Smooth muscle cell of bladder (primary cell): ENCODE measurements at places on chromosomes 11 and 22. TPM values are rescaled to one million over a fixed set of nuclear protein-coding genes. Genes with fewer than 3 reads are reported as not detected.

Gene OR52E8
- total RNA-seq: not detected in 2 replicates

Gene OR4A47
- not detected in 2 replicates for total RNA-seq

Gene WT1
- under 0.01 and 1.1 TPM in 2 replicates for total RNA-seq

Gene TCN1
- total RNA-seq: not detected in 2 replicates

Gene PNPLA5
- not detected in 2 replicates for total RNA-seq

Gene MS4A2
- total RNA-seq: not detected in 2 replicates

Gene OR56A1
- total RNA-seq: not detected in 2 replicates

Gene LRRC56
- 0.55 and 0.85 TPM in 2 replicates for total RNA-seq

Gene SIAE
- 14.9 and 19.1 TPM in 2 replicates for total RNA-seq

Gene MUC5AC
- total RNA-seq: not detected in 2 replicates

Gene OR52A1
- not detected in 2 replicates for total RNA-seq

Gene VSIG10L2
- 0.14 TPM in 1 of 2 replicates, not detected in the other for total RNA-seq

Gene VPREB3
- not detected in 2 replicates for total RNA-seq

Gene FOLR1
- total RNA-seq: not detected in 2 replicates

Gene GRIK4
- total RNA-seq: 0.09 and 0.14 TPM in 2 replicates

Gene PLAAT3
- 18.5 and 40.7 TPM in 2 replicates for total RNA-seq

Gene ARHGAP20
- 6.7 and 9.1 TPM in 2 replicates for total RNA-seq

Gene XRCC6
- total RNA-seq: 296 and 303 TPM in 2 replicates
